ENCODE measurements at places on chromosomes 7 and 10.

DNA sequence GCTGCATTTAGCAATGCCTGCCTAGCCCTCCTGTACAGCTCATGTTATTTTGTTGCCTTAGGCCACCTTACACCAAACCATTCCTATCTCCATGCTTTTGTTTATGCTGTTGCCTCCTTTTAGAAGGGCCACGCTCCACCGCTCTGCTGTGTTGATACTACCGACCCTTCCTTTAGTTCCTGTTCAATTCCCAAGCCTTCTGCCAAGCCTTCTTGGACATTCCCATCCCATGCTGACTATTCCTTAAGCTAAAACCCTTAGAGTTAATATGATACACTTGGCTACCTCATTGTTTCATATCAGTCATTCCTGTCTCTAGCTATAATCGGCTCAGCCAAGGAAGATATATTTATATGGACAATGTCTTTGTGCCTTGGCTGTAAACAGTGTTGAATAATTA lies 705.5 kb downstream of the LRMDA start:
- DNase-seq: no peak

DNA sequence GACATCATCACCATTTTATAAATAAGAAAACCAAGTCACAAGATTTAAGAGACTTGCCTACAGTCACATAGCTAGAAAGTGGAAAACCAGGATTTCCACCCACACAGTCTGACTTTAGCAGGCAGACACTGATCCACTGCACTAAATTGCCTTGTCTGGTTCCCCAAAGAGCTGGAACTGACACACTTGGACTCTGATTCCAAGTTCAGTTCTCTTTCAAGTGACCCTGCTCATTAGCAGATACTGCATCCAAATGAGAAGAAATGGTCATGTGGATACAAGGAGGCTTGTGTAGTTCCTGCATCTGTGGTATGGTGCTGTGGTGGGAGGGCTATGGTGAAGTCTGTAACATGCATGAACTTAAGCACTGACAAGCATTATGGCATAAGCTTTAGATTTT lies 180.1 kb upstream of the MKLN1 start:
- DNase-seq: no peak

GRCh38 chr10:85315657-85316056 lies 987.3 kb downstream of the CCSER2 start:
- no peak for DNase-seq

- no peak for DNase-seq
Observed at GRCh38 chr7:116692401-116693308, 20.7 kb downstream of the MET start.

GRCh38 chr10:33139181-33139646 lies 181.2 kb upstream of the ITGB1 start:
- no peak for DNase-seq

- no peak for DNase-seq
Observed at GRCh38 chr7:116836911-116837310, 25.5 kb upstream of the CAPZA2 start.

DNA sequence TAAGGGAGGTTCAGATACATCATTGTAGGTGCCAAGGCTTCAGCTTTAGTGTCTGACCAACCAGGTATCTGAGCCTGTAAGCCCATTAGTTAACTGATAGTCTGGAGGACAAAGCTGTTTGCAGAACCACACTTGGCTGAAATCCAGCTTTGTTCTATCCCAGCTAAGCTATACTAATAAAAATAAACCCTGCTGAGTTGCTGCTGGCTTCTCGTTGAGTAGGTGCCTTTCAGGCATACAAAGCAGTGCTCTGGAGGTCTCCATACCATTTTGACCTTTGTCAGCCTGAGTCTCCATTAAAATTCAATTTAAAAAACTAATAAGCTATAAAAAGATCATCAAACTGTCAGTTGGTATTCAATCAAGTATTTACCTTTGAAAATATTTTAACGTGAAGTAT lies 22.0 kb downstream of the CDCA7L start:
- DNase-seq: no peak

- DNase-seq: peak; percentile 27
Observed at GRCh38 chr10:71756311-71757191, 16.8 kb downstream of the VSIR start.

- DNase-seq: no peak
Observed at GRCh38 chr10:95542761-95543160, 18.4 kb downstream of the SORBS1 start.

DNA sequence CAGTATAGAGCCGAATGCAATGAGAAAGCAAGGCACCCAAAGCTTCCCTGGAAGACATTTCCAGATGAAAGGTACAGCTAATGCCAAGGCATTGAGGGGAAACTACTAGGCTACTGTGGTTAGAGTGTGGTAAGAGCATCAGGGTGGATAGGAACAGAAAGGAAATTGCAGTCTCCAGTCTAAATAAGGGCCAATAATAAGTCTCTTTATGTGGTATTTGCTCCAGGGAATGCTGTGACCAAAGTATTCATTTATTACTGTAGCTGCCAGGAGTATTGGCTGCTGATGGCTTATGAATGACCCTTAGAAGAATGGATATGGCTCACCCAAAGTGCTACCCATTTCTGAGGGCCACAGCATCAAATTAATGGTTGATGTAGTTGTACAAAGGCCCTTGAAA lies 30.1 kb upstream of the POT1 start:
- DNase-seq: no peak

GRCh38 chr7:98034081-98035035 lies 44.4 kb upstream of the OCM2 start:
- DNase-seq: no peak

GRCh38 chr7:154375956-154376355 lies 323.8 kb downstream of the DPP6 start:
- DNase-seq: no peak

GRCh38 chr7:158912406-158912805 lies 56.0 kb downstream of the DYNC2I1 start:
- DNase-seq: no peak

GRCh38 chr10:29807163-29807806 lies 172.5 kb upstream of the SVIL start:
- DNase-seq: peak; percentile 38

GRCh38 chr10:51910189-51910588 lies 210.8 kb upstream of the CSTF2T start:
- peak; percentile 11 for DNase-seq

GRCh38 chr10:79069325-79070080 lies 737 bp downstream of the ZMIZ1 start:
- DNase-seq: peak; percentile 46

DNA sequence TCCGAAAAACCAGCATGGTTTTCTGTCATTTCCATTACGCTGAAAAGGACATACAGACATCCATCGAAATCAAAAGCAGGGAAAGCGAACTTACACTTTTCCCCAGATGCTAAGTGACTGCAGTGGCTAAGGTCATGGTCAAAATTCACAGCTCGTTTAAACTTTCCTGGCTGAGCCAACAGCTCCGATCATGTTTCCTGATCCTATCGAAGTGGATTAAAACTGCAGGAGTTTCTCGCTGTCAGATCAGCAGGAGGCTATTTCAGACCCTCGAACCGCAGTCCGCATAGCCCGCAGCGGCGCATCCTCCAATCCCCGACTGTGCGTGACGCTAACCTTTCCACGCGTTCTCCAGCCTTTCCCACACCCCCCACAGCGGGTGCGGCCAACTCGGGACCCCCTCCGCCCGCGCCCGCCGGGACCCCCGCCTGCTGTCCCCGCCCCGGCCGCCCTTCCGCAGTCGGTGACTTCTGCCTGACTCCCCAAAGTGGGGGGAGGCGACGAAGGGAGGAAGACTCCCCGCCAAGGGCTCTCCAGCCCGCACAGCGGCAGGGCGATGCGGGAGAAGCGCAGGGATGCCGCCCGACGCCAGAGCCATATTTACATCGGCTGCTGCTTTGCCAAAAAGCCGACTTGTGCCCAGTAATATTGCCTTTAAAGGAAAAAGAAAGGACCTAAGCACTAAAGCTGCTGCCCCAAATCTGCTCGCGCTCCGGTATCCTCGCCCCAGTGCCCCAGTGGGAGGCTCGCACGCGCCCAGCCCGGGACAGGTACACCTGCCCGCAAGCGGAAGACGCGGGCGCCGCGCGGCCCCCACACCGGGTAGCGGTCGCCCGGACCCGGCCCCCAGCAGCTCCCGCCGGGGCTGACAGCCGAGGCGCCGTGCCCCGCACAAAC lies 1.2 kb downstream of the PIP4K2A start:
- peak; percentile 27 for DNase-seq

DNA sequence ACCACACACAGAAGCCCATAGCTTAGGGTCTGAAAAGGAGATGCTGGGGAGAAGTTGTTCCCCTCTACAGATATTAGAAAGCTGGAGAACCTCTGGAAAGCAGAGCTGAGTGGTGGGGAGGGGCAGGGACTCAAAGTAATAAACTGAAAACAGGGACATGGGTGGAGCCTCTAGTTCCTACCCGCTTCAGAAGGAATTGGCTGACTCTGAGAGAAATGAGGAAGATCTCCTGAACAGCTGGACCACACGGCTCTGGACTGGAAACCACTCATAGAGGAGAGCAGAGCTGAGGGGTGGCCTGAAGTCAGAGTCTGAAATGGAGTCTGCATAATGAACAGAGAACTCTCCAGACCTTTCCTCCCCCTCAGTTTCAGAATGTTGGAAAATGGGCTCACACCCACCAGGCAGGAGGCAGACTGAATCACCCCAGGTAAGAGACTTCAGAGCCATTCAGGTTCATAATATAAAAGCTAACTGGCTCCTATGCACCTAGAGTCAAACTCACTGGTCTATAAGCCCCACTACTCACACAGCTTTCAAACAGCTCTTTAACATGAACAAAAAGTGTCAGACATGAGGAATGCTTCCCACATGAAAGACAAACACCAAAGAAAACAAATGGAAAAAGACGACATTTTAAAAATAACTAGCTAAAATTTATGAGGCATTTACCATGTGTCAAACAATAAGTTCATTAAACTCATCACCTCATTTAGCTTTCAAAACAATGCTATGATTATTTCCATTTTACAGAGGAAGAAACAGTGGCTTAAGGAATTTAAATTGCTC lies 68.1 kb downstream of the RNF216 start:
- no peak for DNase-seq

GRCh38 chr7:69825113-69825972 lies 227.1 kb downstream of the AUTS2 start:
- DNase-seq: peak; percentile 42

GRCh38 chr10:102117391-102118159 lies 2.6 kb downstream of the LDB1 start:
- DNase-seq: peak; percentile 90

DNA sequence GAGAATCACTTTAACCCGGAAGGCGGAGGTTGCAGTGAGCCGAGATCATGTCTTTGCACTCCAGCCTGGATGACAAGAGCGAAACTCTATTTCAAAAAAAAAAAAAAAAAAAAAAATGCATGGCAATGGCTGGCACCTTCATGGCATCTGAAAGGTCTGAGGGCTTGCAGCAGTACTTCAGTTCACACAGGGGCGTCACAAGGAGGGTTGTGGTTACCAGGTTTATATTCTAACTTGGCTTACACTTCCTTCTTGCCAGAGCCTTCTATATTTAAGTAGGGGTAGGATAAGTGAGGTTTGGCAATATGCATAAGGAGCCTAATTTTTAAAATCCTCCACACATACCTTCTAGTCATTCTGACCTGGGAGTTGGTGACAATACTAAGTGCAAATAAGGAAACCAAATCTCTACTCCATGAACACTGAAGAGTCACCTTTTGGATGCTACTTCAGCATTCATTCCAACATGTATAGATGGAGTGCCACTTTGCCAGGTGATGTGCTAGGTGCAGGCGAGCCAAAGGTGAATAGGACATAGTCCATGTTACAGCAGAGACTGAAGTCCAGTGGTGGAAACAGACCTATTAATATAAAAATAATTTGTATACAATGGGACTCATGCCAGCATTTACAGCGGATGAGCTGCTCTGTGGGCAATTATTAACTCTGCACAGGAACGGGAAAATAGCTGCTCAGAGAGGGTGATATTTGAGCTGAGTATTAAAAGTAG lies 57.8 kb upstream of the PDCD4 start:
- no peak for DNase-seq

DNA sequence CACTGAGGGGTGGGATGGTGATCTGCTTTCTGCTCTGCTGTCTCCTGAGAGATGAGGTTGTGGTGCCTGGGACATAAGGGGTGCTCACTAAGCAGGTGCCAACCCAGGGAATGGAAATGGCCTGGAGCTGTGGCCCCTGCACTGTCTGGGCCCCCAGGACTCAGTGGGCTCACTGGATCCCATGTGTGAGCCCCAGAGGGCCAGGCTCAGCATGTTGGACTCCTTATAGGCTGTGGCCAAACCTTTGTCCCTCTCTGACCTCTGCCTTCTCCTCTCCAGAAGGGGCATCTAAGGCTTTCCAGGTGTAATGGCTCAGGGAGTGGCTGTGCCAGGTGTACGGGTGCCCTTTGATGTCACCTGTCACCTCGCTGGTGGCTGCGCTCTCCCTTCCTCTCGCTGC lies 56.4 kb downstream of the NEUROG3 start:
- DNase-seq: no peak

DNA sequence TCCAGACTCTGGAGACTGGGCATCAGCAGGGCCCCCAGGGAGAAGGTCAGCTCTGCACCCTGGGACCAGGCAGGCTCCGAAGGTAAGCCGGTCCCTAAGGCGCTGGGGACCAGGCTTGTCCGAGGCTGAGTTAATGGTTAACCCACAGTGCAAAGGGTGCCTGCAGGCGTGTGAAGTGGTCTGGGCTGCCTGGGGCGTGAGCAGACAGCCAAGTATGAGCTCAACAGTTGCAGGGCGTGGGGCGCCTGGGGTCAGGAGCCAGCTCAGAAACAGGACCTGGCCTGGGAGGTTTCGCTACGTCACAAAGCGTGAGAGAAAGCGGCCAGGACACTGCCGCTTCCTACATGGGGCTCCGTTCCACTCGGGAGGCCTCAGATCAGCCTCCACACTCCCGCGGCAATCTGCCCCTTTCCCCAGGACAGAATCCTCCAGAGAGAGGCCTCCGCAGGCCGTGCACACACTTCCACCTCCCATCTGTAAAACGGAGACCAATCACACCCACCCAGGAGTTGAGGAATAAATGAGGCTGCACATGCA lies 16.0 kb downstream of the PDGFA start:
- no peak for DNase-seq

- no peak for DNase-seq
Observed at GRCh38 chr7:24709585-24710360, 47.5 kb downstream of the GSDME start.

GRCh38 chr10:43421519-43421918 lies 12.5 kb upstream of the HNRNPF start:
- no peak for DNase-seq

GRCh38 chr10:11993834-11994468 lies 48.7 kb downstream of the UPF2 start:
- DNase-seq: no peak

DNA sequence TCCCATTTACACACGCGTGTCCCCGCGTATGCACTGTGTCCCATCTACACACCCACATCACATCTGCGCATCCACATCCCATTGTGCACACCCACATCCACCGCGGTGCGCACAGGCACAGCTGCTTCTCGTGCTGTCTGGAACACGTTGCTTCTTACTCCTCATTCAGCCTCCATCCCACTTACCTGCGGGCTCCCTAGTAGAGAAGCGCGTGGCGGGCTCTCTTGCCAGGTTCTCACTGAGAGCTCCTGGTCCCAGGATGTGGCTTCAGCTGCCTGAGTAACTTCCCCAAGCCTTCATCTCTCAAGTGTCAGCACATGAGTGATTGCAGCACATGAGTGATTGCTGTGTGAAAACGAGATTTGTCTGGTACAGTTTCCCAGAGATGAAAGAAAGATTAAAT lies 117.8 kb downstream of the TRRAP start:
- DNase-seq: no peak

All from fibroblast of skin of scalp (primary cell).